Left ventricle myocardium inferior (tissue), 1 donor: ENCODE measurements at places on chromosomes 3 and 15. TPM values are rescaled to one million over a fixed set of nuclear protein-coding genes. Genes with fewer than 3 reads are reported as not detected.

GRCh38 chr3:188807006-188807405 is 364.8 kb upstream of the TPRG1 start:
- no peak for DNase-seq

GRCh38 chr15:69305204-69305931 is 6.7 kb downstream of the PAQR5 start:
- no peak for DNase-seq

KBTBD13 gene
- 5.2 TPM for total RNA-seq

SCAMP5 gene
- total RNA-seq, result 3.0 TPM

DNA sequence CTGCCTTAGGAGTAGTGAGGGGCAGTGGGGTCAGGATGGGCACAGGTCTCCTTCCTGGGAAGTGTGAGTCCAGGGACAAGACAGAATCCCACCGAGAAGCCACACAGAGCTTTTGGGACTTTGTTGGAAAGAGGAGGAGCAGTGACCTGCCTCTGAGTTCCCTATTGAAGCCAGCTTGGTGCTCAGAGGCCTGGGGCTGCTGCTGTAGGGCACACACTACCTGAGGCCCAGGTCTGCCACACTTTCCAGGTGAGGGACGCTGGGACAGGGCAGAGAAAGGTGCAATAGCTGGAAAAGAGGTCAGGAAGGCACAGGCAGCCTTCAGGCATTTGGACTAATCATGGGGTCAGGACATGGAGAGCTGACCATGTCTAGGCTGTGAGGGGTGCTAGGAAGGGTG is 67.7 kb downstream of the SCN5A start:
- DNase-seq, result no peak

- no peak for DNase-seq
Measured at GRCh38 chr3:106275592-106275991, 406.8 kb upstream of the CBLB start.

ITGA11 gene
- total RNA-seq, result 31.4 TPM

DNA sequence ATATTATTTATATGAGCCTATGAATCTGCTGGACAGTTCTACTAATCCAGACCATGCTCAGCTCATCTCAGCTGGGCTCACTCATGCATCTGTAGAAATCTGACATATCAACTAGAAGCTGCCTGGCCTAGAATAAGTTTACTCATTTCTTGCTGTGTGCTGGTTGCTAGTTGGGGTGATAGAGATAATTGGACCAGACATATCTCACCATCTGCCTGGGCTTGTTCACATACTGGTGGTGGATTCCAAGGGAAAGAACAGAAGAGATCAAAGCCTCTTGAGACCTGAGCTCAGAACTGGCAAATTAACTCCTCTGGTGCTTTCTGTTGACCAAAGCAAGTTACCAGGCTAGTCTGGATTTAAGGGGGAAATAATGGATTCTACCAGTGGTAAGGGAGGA is 109.1 kb downstream of the NSUN3 start:
- DNase-seq, result no peak

NBEAL2 gene
- 12.6 TPM for total RNA-seq

SMAD6 gene
- total RNA-seq, result 20.3 TPM

ERC2 gene
- 0.99 TPM for total RNA-seq

- no peak for DNase-seq
Measured at GRCh38 chr3:111998636-111999483, at the start of gene TAGLN3. Gene TAGLN3, plus strand, starts transcription at chr3:111998922. Its CDS starts 501 bp downstream, at chr3:111999423.

GRCh38 chr15:62846805-62847495 is 195.6 kb upstream of the TPM1 start:
- no peak for DNase-seq

DNA sequence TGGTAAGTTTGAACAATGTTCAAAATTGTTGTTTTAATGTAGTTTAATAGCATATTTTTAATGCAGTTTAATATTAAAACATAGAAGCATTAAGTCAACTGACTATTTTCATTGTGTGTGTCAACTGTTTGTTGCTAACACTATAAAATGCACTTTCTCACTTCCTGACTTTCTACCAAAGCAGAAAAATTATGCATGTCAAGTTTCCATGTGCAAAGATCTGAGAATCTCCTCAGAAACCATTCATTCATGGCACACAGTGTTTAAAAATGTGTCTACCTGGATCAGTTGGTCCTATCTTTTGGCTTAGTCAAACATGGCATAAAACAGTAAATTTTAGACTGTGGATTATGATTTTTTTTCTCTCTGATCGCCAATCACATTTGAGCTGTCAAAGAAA is 156.0 kb downstream of the PLD1 start:
- DNase-seq, result no peak

SNX22 gene
- total RNA-seq, result 2.0 TPM

DNA sequence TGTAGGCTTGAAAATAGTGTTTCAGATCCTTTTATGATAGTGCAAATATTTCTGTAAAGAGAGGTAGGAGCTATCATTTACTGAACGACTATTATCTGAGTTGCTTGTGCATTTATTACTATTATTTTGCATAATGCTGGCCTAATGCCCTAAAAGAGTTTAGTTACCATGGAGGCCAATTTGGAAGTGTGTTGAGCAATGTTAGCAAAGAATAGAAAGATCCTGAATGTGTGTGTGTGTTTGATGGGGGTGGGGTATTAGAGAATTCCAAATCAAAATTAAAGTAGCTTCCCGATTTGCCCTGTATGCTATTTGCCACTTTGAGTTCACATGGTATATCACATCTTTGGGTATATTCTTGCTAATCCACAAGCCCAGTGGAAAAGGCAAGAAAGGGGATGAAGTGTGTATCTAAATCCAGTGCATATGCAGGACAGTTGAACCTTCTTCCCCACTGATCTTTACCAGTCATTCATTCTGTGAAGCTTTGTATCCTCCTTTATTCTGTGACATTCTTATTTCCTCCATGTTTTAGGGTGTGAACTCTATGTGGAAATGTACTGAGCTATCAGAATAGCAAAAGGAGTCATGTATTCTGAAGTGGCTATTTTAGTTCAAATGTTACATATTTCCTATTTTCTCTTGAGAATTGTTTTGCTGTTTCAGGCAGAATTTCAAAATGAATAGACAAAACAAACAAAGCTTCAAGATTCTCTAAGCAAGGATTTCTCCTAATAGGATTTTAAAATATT is 45.7 kb upstream of the PLSCR5 start:
- DNase-seq, result no peak

EPHB3 gene
- total RNA-seq, result 5.0 TPM

DNA sequence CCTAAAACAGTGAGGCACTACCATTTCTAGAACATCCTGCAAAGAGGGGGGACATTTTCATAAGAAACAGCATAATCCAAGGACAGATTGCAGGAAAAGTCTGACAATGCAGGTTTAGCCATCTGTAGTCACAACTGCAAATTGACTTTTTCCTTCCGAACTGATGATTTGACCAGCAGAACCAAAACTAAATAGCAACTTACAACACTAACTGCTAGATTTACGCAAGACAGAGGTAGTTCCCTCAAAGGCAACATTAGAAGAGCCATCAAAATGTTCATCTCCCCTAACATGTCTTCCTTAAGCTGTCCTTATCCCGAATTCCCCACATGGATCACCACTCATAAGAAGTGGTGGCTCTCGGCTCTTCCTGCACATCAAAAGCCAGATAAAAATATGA is 129.6 kb downstream of the GADL1 start:
- DNase-seq, result no peak

DNA sequence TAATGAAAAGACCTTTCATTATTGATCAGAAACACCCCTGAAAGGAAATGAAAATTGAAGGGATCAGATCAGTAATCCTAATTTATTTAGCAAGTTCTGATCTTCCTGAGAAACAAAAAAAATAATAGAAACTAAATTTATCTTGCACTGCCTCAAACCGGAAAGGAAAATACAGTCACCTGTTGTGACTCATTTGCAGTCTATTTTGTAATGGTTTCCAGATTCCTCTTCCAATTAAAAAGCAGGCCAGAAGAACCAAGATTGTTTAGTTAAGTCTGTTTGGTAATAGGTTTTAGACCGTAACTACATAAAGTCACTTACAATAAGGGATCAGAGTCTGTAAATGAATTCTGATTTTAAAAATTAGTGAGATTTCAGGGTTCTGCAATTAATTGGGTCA is 49.7 kb upstream of the ATOSA start:
- no peak for DNase-seq

ALDH1A2 gene
- 14.0 TPM for total RNA-seq

DNA sequence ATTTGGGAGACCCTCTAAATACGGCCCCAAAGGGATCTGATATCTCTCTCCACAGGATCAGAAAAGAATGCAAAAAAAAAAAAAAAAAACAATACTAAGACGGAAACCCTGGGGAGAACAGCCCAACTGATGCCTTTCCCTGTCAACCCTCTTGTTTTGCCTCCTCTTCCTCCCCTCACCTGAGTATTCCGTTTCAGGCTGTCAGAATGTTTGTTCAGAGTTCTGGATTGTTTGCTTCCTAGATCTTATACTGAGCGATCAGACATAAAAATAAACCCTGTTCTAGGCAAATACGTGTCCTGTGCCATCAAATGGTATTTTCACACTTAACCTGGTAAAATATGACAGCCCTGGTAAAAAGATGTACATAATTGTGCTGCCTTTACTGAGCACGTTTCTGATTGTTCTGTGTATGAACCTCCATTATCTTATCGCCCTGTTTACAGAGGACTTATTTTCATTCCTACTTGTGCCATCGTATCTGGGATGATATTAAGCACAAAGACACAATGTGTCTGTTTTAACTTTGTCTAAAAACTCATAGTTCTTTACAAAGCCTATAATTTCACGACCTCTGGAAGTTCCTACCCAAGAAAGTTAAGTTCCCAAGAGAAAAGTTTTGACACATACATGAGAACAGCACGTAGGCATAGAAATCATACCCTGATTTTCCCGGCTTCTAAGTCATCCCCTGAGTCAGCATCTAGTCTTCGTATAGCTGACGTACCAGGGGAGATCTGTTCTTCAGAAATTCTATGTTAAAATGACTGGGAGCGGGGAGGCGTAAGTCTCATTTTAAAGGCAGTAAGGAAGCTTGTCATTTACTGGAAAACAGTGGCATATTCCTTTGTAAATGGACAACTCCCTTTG is 856 bp downstream of the ZBTB38 start:
- DNase-seq, result no peak

GRCh38 chr15:58736018-58736643 is 13.4 kb downstream of the ADAM10 start:
- DNase-seq, result no peak

TSEN2 gene
- 22.5 TPM for total RNA-seq

DNA sequence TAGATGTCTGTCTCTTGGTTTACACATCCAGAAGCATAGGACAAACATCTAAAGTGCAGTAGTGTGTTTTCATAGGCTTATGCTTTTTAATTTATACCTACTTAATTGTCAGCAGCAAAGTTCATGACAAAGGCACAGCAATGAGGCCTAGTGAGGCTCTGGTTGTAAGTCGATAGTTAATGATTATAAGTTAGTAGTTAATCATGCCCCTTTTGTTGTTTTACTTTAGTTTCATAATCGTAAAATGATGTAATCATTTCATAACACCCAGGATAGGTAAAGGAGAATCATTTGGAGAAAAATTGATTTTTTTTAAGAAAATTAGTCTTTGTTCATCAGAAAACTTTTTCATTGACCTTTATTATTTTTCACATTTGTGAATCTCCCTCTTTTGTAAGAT is 351.9 kb downstream of the LSAMP start:
- no peak for DNase-seq

DNA sequence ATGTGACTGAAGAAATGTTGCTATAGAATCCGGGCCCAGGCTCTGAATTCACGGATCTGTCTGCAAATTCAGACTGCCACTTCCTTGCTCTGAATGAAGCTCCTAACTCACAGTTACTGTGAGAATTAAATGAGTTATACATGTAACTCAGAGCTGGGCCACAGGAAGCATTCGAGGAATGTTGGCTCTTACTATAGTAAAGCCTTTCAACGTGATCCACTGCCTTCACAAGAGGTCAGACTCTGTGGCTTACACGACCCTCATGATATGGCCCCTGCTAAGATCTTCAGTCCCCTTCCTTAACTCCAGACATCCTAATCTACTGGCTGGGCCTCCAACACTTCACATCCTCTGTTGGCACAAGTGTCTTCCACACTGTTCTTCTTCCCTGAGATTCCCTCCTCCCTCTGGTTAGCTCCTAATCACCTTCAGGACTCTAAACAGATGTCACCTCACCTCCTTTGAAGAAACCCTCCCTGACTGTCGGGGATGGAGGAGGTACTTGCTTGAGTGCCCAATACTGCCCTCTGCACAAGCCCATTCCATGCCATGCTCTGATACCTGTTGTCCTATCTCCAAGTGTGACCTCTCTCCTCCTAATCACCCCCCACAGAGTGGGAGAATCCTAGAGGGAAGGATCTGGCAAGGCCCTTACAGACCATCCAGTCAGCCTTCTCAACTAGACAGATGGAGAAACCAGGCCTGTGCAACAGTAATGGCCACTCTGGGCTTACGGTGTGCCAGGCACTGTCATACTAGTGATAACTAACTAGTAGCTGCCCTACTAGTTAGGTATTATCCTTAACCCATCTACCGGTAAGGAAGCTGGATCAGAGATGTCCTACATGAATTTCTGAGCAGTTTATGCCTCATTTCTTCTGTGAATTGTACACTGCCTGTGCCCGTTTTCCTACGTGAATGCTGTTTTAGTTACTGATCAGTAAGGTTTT is 1.3 kb downstream of the ACTR8 start:
- DNase-seq, result no peak

LINS1 gene
- 9.3 TPM for total RNA-seq

DNA sequence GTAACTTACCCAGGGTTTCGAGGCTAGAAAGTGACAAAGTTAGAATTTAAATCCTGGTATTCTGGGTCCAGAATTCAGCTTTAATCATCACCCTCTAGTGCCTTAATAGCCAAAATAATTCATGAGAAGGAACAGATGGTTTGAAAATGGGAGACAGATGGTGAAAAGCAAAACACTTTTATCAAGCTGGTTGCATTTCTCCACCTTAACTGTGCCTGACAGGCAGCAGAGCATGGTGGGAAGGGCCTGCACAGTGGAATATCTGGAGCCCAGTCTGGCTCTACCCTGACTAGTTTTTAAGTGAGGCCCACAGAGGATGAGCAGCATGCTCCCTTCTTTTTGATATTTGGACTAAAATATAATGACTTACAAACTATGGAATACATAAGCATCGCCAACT is 35.6 kb upstream of the RASGRP1 start:
- no peak for DNase-seq

GDPGP1 gene
- 15.5 TPM for total RNA-seq

DNA sequence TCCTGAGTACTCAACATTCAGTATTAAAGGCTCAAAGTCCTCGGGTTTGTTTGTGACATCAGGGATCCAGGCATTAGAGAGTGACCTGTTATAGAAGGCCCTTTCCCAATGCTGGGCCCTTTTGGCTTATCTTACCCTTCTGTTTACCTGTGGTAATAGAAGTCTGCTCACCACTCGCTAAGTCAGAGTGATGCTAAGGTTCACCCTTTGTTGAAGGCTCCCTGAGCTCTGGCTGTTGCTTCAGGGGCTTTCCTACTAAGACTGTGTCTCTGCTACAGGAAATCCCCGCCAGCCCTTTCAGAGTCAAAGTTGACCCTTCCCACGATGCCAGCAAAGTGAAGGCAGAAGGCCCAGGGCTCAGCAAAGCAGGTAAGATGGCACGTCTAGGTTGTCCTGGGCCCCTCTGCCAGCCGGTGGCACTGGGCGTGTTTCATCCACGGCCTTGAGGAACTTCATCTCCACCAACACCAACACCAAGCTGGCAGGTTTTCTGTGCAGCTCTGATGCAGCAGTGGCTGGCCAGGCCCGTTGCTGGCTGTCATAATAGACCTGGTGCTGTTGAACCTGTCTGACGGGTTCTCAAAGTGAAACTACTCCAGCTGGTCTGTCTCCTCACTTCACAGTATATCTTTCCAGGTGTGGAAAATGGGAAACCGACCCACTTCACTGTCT is 99.1 kb downstream of the DNASE1L3 start:
- DNase-seq, result no peak
